ENCODE measurements at places on chromosomes 11 and 22.

DNA sequence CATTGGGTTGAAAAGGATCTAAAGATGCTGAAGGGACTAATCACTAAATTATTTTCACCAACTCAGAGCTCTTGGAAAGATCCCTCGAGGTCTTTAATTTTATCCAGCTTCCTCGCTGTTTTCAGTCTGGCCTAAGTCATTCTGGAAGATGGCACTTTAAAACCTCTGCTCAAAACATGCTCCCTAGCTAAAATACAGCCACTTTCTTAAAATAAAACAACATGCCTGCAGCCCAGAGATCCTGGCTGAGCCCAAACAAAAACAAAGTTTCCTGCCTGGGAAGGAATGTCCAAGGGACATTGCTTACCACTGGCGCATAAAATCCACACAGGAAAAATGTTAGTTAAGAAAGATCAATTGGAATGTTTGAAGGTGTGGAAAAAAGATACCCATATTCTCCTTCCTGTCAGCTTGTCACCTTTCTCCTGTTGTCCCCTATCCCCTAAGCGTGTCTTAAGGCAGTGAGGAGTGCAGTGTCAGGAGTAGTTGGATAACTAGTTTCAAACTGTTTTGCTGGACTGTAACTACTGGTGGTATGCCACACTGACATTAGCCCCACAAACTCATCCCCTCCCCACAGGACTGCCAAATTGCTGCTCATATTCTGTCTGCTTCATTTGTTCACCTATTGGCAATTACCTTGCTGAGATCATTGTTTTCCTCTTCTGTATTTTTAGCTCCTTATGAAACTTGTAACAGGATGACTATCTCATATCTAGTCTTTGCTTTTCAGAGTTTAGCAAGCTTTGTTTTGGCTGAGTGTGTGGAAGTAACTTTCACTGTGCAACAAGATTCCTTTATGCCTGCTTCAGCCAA is 108.3 kb upstream of the SESN3 start:
- DNase-seq: no peak

DNA sequence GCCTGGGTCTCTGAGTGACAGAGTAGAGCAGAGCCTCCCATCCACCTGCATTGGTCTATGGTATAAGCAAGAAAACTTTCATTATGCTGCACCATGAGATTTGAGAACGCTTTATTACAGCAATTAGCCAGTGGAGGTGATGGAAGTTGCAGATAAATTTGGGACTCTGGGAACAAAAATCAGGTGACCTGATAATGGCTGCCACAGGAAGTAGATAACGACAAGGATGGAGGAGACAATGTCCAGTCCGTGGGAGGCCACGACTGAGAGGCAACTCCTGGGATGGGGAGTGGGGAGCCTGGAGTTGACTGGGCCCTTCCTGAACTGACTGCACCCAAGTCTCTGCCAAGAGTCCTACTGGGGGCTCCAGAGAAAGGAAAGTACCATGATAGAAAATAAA is 4.7 kb downstream of the MRGPRD start:
- no peak for DNase-seq

GRCh38 chr11:61697078-61697502 is 16.9 kb downstream of the DAGLA start:
- DNase-seq: no peak

DNA sequence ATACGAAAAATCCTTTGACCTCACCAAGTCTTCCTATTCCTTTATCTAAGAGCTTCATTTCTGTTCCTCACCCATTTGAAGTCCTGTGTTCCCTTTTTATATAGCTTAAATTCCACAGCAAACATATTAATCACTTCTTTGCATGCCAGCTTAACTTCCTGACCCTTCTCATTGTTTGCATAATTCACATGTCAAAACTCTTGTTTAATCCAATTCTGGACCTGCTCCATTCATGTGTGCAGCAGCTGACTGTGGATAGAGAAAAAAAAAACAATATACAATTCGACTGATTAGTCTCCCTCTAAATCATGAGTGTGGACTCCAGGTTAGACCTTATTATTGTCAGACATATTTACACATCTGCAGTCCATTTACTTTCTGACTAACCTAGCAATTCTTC is 991.2 kb upstream of the TENM4 start:
- no peak for DNase-seq

DNA sequence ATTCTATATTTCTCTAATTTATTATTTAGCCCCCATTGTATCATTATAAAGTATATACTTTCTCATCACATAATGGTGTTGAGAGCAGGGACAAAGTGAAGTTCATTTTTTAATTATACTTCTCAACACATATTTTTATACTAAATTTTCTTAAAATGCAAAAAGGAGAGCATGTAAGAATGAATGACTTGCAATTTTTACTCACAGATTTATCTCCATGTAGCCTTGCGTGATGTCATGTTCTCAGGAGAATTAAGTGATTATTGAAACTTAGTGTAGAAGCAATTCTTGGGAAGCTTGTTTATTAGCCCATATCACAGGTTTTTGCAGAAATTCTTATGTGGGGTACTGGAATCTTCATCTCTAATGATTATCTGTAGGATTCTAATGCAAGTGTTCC is 682 bp upstream of the OR5M11 start:
- DNase-seq: no peak

DNA sequence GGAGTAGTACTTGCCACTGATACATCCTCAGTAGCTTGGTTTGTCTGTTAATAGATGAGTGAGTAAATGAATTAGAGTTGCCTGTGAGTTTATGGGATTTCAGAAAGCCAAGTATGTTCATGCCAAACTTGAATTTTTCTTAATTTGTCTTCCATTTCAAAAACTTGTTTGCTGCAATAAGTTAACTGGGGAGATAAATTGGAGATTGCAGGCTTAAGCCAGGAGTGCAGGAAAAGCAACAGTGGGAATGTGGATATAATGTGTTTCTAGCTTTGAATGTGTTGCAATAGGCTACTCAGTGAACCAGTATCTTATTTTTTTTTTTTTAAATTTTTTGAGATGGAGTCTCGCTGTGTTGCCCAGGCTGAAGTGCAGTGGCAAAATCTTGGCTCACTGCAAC is 8.2 kb downstream of the OSBP2 start:
- DNase-seq: no peak

DNA sequence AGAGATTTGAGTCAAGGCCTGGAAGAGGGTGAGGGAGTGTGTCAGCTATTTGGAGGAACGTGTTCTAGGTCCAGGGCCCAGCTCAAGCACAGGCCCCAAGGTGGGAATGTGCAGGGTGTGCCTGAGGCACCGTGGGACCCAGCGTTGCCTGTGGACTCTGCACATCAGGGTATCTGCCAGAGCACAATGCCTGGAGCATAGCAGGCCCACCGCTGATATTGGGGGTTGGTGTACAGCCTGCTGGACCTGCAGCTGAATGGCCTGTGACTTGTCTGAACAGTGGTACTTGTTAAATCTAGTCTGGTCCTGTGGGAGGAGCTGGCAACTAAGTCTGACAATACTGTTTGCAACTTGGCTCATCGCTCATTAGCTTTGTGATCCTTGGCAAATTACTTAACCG is 131.7 kb downstream of the GRIK4 start:
- no peak for DNase-seq

DNA sequence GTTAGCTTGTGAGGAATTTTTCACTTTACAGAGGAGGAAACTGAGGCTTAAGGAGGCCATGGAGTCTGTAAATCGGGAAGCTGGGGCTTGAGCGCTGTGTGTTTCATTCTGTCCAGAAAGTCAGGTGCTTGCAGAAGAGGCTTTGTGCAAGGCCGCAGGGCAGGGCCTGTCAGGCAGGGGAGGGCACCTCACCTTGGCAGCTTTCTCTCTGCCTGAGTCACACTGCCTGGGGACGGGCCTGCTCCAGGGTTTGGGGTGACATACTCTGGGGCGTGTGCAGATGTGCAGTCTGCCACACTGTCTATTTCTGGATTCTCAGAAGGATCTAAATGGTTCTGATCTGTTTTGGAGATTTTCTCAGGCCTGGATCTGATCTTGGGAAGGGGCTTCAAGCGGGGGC is 8.4 kb downstream of the INCENP start:
- no peak for DNase-seq

- DNase-seq: no peak
Observed at GRCh38 chr11:8026982-8027381, 39.8 kb downstream of the EIF3F start.

DNA sequence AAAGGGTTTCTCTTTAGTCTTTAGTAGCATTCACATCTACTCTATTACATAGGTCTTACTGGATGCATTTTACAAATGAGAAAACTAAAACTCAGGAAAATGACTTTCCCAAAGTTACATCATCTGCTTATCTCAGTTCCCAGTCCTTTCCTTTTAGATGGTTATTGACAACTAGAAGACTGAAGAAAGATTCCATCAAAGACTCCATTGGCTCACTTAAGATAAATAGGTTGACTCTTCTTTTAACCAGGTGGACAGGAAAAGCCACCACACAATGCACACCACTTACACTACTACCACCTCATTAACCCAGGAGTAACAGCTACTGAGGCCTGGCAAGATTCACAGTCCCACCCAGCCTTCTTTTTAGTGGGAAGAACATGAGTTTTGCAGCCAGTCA is 123.6 kb downstream of the TRIM44 start:
- DNase-seq: no peak

GRCh38 chr22:19888131-19888746 is 33.6 kb upstream of the GNB1L start:
- DNase-seq: peak; percentile 11

GRCh38 chr22:20191000-20191515 is 40.2 kb upstream of the CCDC188 start:
- no peak for DNase-seq

GRCh38 chr11:93729129-93729616 is 12.1 kb downstream of the TAF1D start:
- no peak for DNase-seq

GRCh38 chr11:124602193-124602592 is 9.0 kb upstream of the PANX3 start:
- no peak for DNase-seq

DNA sequence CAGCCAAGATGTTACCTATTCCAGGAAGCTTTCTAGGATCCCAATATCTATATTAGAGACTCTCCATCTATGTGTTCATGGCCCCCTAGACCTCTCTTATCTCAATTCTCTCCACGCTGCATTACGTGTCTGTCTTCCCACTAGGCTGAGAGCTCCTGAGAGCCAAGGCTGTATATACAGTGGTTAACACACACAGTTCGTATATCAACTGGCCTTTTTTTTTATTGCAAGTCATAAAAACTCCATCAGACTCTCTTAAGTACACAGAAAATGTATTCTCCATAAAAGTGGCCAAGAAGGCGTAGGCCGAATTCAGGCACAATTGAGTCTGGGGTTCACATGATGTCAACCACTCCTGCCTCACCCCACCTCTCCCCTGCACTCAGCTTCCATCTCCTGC is 115.9 kb downstream of the TRIM29 start:
- DNase-seq: no peak

GRCh38 chr11:95256321-95256779 is 25.3 kb upstream of the SESN3 start:
- DNase-seq: no peak

DNA sequence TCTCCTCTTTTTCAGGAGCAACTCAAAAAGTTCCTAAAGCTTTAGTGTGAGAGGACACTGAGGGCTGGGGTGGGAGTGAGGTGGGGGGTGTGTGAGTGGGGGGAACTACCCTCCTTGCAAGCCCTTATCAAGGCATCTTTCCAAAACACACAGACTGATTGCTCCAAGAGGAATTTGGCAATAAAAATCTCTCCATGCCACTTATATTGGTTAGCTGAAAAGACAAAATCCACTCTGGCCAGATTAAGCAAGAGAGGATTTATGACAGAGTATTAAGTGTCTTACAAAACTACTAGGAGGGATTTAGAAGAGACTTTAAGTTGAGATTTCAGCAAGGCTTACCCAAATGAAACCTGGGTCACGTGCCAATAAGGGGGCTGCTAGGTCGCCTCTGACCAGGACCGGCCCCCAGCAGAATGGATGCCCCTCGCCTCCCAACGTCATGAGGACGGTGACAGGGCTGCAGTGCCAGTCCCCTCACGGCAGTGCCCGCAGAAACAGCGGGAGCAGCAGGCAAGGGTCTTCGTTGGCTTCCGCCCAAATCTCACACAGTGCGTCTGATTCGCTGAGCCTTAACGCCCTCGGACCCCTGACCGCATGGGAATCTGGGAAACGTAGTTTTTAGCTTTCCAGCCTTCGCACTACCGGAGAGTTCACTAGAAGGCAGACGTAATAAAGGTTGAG is 22.1 kb upstream of the CTR9 start:
- DNase-seq: peak; percentile 51

DNA sequence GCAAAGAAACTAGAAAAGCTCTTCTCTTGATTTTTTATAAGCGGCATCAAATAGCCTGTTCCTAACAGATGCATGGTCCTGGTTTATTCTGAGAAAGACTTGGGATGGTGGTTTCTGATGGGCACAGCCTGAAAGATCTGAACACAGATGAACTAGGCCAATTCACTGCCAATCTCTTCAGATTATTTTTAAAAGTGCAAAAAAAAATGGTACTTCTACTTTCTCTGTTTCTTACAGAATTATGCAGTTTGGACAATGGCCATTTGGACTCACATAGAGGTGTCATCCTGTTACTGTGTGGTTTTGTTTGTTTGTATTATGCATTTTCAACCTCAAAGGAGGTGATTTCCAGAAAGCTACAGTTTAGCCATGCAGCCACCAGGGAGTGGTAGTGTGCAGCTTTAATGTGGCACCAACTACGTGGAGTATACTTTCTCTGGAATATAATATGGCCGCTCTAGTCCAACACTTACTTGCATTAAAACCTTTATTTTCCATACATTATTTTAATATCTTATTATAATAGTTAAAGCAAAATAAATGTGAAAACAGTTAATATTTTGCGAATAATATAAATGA is 469.8 kb upstream of the KIRREL3 start:
- no peak for DNase-seq

GRCh38 chr11:110028921-110029320 is 64.3 kb upstream of the ZC3H12C start:
- DNase-seq: no peak

GRCh38 chr11:88312628-88313027 is 24.9 kb downstream of the CTSC start:
- no peak for DNase-seq

DNA sequence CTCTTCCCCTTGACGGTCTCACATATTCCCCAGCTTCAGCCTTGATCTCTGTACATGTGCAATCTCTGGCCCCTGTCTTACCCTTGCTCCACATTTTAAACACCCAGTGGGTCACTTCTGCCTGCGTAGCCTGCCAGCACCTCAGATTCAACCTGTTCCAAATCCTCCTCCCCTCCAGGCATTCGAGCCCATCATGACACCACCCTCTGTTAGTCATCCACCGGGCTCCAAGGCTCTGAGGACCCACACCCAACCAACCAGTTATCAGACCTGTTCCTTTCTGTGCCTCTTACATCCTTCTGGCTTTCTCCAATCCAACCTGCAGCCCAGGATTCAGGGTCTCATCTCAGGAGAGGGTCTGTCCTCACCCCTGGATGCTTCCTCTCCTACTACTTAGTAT is 119.8 kb upstream of the TBCEL start:
- DNase-seq: no peak

GRCh38 chr11:60367896-60368295 is 10.4 kb upstream of the MS4A7 start:
- DNase-seq: no peak

GRCh38 chr11:12179531-12179930 is 69.1 kb downstream of the MICAL2 start:
- DNase-seq: peak; percentile 74

GRCh38 chr11:128893578-128894285 is 2.6 kb downstream of the KCNJ5 start:
- DNase-seq: no peak

All from right hindlimb (tissue), 1 donor.